ENCODE measurements at places on chromosomes 3 and 15.

GRCh38 chr3:96960661-96961330 lies 146.4 kb downstream of the EPHA6 start:
- no peak for DNase-seq

DNA sequence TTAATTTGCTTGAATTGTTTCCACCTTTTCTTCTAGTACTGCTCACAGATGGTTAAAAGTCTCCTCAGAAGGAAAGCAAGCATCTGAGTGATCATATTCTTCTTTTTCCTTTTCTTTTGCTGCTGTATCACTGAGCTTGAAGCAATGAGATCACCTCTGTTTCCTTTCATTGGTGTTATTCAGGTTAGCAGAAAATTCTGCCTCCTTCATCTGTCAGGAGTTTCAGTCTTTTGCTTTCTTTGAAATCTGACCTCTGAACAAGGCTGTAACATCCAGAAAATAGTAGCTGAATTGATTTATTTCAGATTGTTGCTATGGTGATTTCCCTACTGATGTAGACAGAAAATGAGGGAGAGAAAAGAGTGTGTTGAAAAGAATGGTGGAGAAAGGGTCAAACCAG lies 343.0 kb downstream of the MFSD1 start:
- DNase-seq: no peak

DNA sequence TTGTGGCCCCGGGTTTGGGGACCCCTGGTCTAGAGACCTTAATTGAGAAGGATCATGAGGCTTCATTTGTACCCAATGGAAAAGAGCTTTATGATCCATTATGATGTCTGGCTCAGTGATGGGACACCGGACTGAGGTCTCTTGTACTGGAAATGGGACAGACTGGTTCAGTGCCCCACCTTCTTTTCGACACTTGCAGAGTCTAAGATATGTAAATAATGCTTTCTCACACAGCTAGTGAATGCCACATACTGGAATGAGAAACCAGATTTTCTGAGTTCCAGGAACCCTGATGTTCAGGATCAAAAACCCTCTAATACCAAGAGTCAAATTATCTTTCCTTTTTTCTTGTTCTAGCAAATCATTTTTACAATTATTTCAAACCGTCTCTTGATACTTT lies 116.3 kb upstream of the ARPP21 start:
- DNase-seq: no peak

- DNase-seq: no peak
These were observed 51.8 kb downstream of the FMN1 start for GRCh38 chr15:33142708-33143107.

DNA sequence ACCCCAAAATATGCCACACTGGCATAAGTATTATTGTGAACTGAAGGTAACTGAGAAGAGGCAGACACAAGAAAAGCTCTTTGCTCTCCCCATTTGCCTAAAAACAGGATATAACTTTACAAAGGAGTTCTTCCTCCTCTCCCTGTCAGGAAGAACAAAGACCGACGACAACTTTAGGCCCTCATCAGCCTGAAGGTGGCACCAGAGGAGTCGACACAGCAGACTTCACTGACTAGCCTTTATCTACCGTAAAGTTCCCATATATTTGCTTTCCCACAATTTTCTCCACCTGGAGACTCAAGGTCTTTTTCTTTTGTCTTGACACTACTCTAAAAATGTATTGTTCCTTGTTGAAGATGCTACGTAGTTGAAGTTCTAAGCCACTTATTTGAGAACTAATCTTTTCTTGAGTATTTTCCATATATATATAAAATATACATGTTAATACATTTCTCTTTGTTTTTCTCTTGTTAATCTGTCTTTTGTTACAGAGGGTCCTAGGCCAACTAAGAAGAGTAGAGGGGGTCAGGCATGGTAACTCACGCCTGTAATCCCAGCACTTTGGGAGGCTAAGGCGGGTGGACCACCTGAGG lies 16.2 kb upstream of the XIRP1 start:
- DNase-seq: no peak

DNA sequence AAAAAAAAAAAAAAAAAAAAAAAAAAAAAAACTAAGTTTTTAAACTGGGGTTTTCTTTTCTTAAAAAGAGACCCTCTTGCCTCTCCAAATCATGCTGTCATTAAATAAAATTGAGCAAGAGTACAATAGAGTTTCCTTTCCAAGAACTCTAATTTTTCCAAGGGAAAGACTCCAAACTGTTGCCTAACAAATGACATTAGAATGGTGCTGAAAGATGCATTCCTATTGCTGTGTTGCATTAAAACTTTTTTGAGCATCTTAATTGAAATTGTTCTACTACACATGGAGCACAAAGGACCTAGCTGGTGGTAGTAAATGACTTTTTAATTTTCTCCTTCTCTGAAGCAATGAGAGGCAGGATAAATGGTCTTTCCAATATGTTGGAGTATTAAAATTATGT lies 469.1 kb upstream of the ARHGEF26 start:
- no peak for DNase-seq

GRCh38 chr3:190387578-190388213 lies at the start of gene CLDN16:
Gene CLDN16, plus strand, starts transcription at chr3:190388163. Its CDS starts 167 bp downstream, at chr3:190388330.
- DNase-seq: no peak

DNA sequence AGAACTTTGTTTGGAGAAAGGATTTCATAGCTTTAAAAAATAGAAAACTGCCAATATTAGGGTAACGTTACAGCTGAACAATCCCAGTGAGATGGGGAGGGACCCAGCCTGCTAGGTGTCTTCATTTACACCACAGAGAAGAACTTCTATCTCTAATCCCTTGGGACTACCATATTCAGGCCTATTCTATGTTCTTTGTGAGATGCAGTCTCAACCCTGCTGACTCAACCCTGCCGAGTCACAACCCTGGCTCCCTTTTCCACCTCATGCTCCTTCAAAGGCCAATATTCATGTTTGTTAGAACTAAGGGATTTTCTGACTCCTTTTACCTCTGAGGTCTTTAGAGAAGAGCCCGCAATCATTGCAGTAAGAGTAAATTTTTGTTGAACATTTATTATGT lies 350.5 kb downstream of the EPHB1 start:
- DNase-seq: no peak

DNA sequence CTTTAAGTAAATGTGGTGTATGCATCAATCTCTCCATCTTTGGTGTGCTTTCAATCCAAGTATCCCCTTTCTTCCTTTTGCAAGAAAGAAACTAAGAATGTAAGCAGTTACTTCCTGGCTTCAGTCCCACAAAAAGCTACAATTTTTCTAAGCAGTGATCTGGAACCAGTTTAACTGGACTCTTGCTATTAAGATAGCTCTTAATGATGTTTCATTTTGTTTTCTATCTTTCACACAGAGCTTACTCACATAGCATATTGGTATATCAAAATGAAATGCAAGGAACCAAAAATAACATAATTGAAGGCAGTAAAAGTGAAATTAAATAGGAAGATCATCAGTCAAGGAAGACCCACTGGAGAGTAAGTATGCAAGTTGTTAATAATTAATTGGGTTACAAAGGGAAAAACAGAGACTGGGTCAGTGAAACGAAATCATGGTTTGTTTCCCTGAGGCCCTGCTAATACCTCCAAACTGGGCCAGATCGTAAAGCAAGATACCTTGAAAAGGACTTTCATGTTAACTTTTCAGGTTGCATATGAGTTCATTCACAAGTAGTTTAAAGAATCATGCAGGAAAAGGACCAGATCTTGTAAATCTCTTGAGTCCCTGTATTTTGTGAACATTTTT lies 41.9 kb downstream of the GPR160 start:
- no peak for DNase-seq

DNA sequence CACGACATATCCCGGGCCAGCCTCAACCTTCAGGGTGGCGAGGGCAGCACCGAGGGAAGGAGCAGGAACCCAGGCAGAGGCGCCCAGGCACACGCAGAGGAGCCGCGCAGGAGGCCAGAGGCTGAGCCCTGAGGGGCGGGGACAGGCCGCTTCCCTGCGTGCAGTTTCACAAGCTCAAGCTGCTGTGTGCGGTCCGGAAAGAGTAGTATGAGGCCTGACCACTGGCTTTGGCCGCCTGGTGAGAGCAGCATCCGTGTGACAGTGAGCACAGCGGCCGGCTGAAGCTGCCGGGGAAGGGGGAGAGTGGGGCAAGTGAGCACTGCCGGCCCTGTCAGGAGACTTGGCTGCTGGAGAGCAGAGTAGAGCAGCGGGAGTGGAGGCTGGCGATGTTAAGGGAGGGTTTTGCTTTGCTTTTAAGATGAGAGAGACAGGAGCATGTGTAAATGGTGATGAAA lies 8.7 kb downstream of the ZDHHC19 start:
- DNase-seq: peak; percentile 75

DNA sequence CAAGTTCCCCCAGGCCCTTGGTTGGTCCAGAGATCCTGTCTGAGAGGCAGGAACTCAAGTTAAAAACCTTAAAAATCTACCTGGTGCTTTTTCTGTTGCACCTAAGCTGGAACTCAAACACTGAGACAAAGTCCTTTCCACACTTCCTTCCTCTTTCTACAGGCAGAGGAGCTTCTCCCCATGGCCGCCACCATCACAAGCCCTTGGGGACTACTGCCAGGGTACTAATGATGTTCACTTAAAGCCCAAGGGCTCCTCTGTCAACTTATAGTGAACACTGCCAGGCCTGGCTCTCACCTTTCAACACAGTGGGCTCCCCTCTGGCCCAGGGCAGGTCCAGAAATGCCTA lies 26.0 kb downstream of the TM4SF18 start:
- no peak for DNase-seq

GRCh38 chr15:87489902-87490665 lies 766.5 kb downstream of the NTRK3 start:
- DNase-seq: no peak

DNA sequence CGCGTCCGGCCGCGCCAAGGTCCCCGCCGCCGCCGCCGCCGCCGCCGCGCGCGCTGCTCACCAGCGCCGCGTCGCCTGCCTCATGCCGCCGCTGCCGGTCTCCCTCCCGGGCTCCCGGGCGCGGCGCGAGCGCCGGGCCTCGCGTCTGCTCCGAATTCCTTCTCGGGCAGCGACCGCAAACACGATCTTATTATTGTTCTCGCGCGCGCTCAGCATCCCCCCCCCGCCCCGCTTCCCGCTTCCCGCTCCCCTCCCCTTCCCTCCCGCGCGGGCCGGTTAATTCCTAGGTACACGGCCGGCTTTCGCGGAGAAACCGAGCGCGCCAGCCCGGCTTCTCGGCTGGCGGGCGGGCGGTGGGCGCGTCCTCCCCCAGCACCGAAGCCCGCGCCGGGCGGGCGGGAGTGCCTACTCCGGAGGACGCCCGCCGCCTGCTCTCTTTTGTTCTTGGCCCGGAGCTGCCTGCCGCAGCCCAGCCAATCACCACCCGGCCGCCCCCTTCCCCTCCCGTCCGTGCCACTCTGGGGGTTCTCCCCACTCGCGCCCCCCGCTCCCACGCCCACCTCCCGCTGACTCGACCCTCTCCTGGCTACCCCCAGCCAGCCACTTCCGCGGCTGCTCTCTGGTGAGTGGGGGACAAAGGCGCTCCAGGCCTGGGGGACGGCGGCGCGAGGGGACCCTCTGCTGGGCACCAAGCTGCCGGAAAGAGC lies at the start of gene HDGFL3:
HDGFL3 (minus strand) TSS at position 164 of the 707 bp plus-strand sequence. CDS start 409 bp downstream, outside the sequence.
- DNase-seq: no peak

GRCh38 chr3:23068016-23068728 lies 135.0 kb upstream of the UBE2E2 start:
- no peak for DNase-seq

GRCh38 chr3:129261894-129262293 lies 12.5 kb downstream of the COPG1 start:
- DNase-seq: no peak

DNA sequence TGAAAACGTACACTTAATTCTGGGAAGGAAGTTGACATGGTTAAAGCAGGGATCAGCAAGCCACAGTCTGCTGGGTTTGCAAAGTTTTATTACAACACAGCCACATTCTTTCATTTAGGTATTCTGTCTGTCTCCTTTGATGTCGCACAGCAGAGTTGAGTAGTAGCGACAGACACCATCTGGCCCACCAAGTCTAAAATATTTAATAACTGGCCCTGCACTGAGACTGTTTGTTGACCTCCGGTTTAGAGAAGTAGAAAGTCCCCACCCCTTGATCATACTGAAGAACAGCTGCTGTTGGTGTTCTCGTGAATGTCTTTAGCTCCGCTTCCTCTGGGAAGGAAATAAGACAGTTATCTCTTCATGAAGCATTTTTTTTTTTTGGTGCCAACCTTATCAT lies 66.2 kb downstream of the MCTP2 start:
- DNase-seq: no peak

- no peak for DNase-seq
These were observed 16.8 kb downstream of the LPP start for GRCh38 chr3:188170461-188171459.

DNA sequence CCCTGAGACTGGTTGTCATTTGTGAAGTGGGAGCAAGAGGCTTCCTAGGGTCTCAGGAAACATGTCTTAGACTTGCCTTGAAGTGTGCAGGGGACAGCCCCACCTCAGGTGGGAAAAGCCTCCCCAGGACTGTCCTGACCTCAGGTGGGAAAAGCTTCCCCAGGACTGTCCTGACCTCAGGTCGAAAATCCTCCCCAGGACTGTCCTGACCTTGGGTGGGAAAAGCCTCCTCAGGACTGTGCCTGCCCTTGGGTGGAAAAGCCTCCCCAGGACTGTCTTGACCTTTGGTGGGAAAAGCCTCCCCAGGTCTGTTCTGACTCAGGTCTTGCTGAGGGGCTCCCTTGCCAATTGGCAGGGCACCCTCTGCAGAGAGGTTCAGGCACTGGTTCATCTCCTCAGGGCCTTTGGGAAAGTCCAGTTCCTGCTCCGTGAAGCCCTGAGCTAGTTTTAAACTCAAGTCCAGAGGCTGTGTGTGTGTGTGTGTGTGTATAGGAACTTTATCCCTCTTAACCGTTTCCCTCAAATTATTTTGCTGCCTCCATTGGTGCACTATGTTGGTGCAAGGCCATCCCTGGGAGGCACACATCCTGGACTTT lies 64.7 kb downstream of the WNT7A start:
- DNase-seq: no peak

DNA sequence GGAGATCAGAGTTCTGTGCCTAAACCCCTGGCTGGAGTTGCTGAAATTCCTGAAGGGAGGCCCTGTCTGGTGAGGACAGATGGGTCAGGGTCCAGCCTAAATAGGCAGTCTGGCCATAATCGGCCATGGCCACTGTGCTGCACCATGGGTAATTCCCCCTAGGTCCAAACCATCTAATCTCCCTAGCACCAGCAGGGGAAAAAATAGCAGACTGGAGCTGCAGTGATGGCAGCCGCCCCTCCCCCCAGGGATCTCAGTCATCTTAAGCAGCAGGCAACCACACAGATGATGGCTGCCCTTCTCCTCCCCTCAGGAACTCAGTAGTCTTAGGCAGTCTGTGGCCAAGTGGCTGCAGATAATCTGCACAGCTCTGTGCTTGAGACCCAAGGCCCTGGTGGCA lies 68.4 kb upstream of the CD96 start:
- no peak for DNase-seq

DNA sequence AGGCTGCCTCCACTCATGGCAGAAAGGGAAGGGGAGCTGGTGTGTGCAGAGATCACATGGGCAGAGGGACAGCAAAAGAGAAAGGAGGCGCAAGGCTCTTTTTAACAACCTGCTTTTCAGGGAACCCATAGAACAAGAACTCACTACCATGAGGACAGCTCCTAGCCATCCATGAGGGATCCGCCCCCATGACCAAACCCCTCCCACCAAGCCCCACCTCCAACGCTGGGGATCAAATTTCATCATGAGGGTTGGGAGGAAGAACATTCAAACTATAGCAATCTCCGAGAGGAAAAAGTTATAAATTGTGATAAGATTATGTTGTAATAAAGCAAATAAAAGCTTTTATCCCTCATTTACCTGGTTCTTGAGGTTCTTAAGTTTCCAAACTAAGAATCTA lies 84.7 kb upstream of the LMCD1 start:
- DNase-seq: no peak

GRCh38 chr3:79097964-79098660 lies 669.7 kb downstream of the ROBO1 start:
- no peak for DNase-seq

- DNase-seq: no peak
These were observed 75.9 kb downstream of the ZBTB20 start for GRCh38 chr3:115071166-115071565.

Measured in smooth muscle cell of the brain vasculature (primary cell).